ENCODE measurements at places on chromosomes 6 and 20.

GRCh38 chr20:24897974-24898373 lies 51.1 kb upstream of the CST7 start:
- DNase-seq, result no peak

GRCh38 chr20:5642155-5642981 lies 107.8 kb upstream of the SHLD1 start:
- no peak for DNase-seq

DNA sequence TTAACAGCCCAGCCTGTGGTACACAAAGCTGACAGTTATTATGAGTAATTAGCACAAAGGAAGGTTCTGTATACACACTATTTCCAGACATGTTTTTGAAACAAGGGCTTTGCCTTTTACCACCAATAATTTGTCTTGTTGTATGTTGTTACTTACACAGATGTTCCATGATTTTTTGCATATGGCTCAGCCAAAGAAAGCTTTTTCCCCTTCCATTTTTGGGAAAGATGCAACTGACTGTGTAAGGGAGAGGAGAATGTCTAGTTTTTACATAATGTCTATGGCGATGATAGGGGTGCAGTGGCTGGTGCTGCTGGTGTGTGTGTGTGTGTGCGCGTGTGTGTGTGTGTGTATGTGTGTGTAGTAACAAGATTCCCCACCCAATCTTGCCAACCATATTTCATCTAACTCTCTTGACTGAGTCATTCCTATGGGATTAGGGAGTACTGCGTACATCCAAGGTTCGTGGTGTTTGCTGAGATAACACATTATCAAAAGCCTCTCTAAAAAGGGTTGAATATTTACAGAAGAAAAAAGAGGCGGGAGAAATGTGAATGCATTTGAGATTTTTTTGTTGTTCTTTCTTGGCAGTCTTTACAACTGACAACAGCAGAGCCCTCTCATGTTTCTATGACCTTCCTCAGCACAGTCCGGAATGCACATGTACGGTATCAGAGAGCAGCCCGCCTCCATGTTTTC lies 192.2 kb downstream of the GMPR start:
- no peak for DNase-seq

DNA sequence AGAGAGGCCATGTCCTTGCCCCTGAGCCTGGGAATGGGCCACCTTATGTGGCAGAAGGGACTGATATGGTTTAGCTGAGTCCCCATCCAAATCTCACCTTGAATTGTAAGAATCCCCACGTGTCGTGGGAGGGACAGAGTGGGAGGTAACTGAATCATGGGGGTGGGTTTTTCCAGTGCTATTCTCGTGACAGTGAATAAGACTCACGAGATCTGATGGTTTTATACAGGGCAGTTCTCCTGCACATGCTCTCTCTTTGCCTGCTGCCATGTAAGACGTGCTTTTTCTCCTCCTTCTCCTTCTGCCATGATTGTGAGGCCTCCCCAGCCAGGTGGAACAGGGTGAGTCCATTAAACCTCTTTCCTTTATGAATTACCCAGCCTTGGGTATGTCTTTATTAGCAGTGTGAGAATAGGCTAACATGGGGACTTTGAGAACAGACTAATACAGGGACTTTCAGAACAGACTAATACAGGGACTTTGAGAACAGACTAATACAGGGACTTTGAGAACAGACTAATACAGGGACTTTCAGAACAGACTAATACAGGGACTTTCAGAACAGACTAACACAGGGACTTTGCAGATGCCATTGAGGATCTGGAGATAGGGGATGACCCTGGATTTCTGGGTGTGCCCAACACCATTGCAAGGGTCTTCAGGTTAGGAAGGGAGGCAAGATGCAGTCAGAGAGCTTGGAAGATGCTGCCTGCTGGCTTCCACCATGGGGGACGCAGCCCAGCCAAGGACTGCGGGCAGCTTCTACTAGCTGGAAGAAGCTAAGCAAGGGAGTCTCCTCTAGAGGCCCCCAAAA lies 86.9 kb downstream of the RAMACL start:
- DNase-seq, result no peak

- DNase-seq, result no peak
These were observed 164.6 kb downstream of the ZNF217 start for GRCh38 chr20:53428996-53429395.

DNA sequence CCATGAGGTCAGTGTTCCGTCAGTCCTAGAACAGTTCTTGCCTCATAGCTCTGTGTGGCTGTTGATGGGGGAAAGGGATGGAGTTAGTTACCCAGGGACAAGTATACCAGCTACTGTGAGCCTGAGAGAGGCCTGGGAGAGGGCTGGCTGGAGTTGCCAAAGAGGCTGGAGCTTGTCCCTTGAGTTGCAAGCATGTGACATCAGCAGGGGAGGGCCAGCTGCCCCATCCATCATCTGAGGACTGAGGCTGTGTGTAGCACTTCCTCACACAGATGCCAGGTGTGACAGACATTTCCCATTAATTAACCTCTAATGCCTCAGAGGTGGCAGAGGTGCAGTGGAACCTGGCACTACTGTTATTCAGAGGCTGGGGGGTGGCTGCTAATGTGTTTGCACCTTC lies 131.6 kb downstream of the PHACTR3 start:
- no peak for DNase-seq

GRCh38 chr6:12009180-12009685 lies 2.9 kb upstream of the HIVEP1 start:
- DNase-seq, result no peak

GRCh38 chr6:1708122-1708521 lies 98.4 kb downstream of the FOXC1 start:
- no peak for DNase-seq

- no peak for DNase-seq
These were observed 24.3 kb downstream of the AKAP7 start for GRCh38 chr6:131159578-131159977.

GRCh38 chr20:46334303-46334904 lies 26.1 kb upstream of the CDH22 start:
- no peak for DNase-seq

DNA sequence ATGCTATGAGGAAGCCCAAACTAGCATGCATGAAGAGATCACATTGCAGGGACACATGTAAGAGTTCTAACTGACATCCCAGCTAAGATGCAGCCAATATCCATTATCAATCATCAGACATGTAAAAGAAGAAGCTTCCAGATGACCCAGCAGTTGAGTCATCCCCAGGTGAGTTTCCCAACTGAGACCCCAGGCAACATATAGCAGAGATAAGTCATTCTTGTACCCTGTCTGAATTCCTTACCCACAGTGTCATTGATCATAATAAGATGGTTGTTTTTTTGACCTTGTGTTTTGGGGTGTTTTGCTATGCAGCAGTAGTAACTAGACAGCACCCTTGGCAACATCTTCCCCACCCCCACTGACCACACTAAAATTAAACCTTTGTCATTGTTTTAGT lies 18.9 kb downstream of the SIRPD start:
- DNase-seq, result no peak

- DNase-seq, result no peak
These were observed 12.6 kb upstream of the DDR1 start for GRCh38 chr6:30871592-30872183.

DNA sequence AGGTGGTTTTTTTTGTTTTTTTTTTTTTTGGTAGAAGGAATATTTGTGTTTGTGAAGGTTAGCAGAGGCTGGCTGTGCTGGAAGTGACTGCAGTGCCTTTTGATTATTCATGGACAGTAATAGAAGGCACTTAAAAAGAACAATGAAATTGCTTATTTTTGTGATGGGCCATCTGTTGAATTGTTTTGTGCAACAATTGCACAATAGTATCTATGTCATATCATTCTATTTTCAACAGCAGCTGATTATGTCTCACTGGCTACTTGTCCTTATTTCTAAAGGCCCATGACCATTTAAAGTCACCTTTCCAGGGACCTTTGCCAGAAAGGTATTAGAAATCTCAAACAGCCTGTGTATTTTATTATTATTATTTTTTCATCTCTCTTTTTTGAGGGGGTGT lies 70.6 kb downstream of the AFG1L start:
- no peak for DNase-seq

GRCh38 chr20:45368221-45368980 lies 5.4 kb downstream of the SYS1 start:
- DNase-seq, result no peak

All from cortex of kidney (tissue), 1 donor.